HS-5 (cell line): ENCODE measurements at places on chromosomes 1 and 21.

GRCh38 chr1:172951730-172952365, 98.9 kb downstream of the TNFSF18 start:
- DNase-seq = no peak

GRCh38 chr1:53378932-53379661, 51.2 kb upstream of the LRP8 start:
- DNase-seq = no peak

DNA sequence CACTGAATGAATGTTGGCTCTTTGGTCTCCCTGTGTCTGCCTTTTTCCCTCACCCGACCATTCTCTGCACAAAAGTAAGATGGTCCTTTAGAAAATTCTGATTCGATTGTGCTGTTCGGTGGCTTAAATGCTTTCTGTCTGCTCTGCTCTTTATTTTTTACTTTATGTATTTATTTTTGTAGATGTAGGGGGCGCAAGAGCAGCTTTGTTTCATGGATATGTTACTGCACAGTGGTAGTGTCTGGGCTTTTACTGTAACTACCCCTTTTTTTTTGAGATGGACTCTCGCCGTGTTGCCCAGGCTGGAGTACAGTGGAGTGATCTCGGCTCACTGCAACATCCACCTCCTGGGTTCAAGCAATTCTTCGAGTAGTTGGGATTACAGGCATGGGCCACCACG, 15.7 kb downstream of the NLRP3 start:
- no peak for DNase-seq

DNA sequence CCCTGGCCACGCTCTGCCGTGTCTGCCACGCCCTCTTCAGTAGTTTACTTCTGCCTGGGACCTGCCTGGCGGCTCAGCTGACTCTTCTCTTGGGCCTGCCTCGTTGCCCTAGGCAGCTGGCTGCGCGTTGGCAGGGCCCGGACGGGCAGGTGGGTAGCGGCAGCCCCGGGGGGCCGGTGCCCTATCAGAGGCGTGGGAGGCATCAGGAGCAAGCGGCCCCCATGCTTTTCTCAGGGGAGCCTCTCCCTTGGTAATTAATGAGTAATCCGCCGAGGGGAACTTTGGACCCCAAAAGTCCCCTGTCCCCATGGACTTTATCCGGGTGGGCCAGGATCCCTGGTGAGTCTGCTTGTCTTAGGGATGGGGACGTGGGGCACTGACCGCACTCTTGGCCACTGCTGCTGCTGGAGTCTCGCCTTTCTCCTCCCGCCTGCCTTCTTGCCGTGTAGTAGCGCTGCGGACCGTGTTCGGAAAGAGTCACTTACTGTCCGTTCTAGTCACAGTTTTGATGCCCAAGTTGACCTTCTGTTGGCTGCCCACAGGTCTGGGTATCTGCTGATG, 22.7 kb downstream of the SKI start:
- no peak for DNase-seq

- no peak for DNase-seq
Measured at GRCh38 chr1:116927049-116927798, 17.5 kb downstream of the PTGFRN start.

- peak; percentile 80 for DNase-seq
Measured at GRCh38 chr1:162873671-162874666, 13.0 kb upstream of the CCDC190 start.

GRCh38 chr1:6093071-6093470, 47.4 kb downstream of the KCNAB2 start:
- DNase-seq = no peak

GRCh38 chr1:178726087-178726517, 1.1 kb downstream of the RALGPS2 start:
- DNase-seq = peak; percentile 49

GRCh38 chr1:207069061-207069460, 16.0 kb downstream of the PFKFB2 start:
- DNase-seq = no peak

DNA sequence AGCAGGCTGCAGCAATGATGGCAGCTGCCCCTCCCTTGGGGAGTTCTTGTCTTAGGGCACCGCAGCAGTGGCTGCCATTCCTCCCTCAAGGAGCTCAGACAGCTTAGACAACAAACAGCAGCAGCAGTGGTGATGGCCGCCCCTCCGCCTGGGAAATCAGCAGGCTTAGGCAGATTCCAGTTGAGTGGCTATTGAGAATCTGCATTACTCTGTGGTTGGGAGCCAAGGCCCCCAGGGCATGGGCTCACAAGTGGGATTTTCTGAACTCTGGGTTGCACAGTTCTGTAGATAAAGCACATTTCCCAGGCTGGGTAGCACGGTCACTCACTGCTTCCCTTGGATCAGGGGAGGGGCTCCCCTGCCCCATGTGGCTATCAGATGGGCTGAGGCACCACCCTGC, 1280.7 kb upstream of the TMPRSS15 start:
- no peak for DNase-seq
